ELR (cell line): ENCODE measurements at places on chromosomes 4 and X.

GRCh38 chrX:48696909-48697727 lies 584 bp downstream of the SUV39H1 start:
- peak; percentile 73 for DNase-seq

DNA sequence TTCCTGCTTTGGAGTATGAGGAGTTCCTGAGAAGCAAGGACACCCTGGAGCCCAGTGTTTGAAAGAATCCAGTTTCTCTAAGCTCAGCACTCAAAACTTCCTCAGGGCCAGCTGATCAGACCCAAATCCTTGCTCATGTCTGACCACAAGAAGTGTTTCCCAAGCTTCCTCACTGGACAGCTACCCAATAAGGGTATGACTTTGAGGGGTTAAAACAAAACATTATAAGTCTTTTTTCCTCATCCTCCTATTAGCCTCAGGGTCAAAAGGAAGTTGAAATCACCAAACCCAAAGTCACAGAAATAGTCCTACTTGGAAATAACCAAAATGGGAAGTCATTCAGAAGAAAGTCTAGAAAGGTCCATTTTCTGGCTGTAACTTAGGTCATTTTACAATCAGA lies 13.7 kb downstream of the ZBTB33 start:
- DNase-seq: no peak

- DNase-seq: peak; percentile 14
These were observed 50.4 kb upstream of the PTPN13 start for GRCh38 chr4:86543560-86544309.

DNA sequence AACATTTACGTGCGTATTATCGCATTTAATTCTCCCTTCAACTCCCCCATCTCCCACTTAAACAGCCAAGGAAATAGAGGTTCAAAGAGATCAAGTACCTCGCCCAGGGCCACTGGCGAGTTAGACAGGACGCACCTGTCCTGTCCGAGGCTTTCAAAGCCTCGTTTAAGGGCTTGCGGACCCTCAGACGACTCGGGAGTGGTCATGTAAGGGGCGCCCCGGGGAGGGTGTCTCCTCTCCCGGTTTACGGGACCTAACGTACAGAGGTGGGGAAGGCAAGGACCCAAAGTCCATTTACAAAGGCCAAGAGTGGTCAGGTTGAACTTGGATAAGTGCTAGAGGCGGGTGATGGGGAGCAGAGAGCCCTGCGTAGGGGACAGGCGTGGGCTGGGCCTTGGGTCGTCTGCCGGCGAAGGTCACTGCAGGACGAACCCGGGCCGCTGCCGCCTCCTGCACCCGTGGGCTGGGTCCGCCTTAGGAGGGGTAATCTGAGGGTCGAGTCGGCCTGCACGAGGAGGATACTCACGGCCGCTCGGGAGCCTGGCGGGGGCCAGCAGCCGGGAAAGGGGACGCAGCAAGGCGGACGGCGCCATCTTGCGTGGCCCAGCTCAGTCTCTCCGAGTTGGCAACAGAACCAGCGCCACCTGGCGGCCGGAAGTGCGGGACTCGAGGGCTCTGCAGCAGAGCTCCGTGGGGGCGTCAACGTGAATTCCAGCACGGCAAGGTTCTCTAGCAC lies 5.9 kb upstream of the NAA15 start:
- peak; percentile 93 for DNase-seq

DNA sequence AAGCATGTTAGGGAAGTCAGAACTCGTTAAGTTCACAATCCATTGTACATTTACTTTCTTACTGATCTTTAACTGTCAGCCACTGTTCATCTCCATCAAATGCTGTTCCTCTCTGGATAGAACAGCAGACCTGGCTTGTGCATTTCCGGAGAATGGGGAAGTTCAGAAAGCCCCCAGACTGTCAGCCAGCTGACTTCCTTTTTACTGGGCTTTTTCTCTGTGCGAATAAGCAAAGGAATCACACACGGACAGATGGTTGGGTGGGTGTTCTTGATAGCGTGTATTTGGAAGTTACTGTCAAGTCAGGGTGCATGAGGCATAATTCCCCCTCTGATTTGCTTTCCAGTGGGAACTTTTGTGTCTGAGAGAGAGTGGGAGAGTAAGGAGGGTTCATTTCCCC lies 56.8 kb downstream of the TSPAN7 start:
- no peak for DNase-seq

DNA sequence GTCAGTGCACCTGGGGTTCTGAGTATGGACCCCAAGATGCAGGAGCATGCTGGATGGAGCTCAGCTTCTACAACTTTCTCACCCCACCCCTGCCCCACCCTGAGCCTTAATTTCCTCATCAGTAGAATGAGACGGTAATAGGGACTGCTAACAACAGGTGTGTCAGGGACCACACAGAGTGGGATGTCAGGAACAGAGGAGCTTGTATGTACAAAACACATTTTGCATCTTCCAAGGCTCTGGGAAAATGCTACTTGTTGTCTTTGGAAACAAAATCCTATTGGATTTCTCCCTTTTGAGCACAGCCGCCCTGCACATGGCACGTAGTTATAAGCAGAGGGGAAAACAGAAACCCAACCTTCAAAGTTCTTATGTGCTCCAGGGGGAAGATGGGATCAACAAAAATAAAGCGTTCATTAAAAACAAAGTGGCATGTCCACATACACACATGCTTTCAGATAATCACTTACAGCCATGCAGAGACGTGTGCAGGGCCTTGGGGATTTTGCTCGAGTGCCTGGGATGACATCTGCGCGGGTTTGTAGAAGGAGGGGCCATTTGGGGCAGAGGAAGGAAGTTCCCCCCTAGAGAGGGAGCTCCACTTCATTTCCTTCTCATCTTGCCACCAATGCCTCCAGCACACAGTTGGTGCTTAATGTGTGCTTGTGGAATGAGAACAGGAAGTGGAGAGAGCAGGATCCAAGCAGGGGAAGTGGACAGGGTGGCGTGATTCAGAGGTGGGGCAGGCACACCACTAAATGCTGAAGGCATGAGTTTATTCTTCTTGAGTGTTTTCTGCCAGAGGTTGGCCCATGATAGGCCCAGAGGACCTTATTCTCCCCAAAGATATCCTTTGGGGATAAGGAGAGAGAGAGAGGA lies 138.9 kb downstream of the SMIM20 start:
- no peak for DNase-seq

DNA sequence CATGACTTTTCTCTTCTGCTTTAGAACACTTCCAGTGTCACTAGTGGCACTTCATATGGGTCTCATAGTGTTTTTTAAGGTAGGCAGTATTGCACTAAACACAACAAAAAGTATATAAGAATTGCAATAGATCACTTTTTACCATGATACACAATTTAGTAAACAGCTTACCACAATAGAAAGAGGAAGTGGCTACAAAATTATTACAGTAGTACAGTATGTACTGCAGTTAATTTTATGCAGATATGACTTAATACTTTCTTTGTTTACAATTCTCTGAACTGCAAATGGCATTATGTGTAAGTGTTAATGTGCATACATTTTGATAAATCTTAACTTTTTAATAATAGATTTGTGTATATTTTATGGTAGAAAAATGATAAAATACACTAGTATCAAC lies 157.3 kb downstream of the RRAGB start:
- DNase-seq: no peak

DNA sequence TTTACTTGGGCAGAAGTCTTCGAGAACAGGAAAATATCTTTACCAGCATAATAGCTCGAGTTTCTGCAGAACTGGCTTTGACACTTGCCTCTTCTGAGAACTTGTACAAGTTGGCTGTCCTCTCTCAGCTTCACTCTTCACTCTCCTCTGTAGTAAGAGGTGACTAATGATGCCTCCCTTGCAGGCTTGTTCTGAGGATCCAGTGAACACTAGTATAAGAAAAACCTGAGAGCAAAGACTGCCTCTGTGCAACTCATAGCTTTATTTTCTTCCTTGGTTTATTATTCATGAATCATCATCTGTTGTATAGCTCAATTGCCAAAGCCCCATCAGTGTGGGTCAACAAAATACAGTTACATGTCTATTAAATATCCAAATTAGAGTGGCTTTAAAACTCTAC lies 266.7 kb upstream of the CLNK start:
- DNase-seq: no peak

DNA sequence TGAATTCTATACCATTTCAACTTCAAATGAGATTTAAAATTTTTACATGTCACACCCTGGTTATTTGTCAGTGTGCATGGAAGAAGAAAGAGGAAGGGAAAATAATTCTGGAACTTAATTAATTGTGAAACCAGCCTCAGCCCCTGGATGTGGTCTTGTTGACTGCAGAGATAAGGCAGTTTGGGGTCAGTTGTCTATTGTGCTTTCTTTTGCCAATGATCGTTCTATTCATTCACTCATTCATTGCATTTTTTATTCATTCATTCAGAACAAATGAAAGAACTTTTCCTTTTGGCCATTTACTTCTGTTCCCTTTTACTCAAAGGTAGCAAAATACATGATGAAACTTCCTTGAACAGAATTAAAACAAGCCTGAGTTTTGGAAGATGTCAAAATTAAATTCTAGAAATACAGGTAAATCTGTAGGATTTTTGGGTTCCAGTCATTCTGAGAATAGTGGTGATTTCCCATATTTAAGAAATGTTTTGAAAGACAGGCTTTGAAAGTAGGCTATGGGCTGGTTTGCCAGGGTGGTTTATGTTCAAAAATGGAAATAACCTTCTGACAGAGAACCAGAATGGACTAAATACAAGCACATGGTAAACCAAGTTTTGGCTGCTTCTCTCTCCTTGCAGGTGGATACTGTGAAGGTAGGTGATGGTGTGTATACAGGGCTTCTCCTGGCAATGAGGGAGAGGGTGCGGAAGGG lies 35.7 kb downstream of the PARM1 start:
- DNase-seq: no peak

- DNase-seq: no peak
These were observed 229.9 kb upstream of the CPEB2 start for GRCh38 chr4:14772388-14772787.

- DNase-seq: peak; percentile 93
These were observed 194.8 kb downstream of the CHRDL1 start for GRCh38 chrX:110600745-110601310.

- no peak for DNase-seq
These were observed 7.9 kb downstream of the ARL9 start for GRCh38 chr4:56513517-56513916.

DNA sequence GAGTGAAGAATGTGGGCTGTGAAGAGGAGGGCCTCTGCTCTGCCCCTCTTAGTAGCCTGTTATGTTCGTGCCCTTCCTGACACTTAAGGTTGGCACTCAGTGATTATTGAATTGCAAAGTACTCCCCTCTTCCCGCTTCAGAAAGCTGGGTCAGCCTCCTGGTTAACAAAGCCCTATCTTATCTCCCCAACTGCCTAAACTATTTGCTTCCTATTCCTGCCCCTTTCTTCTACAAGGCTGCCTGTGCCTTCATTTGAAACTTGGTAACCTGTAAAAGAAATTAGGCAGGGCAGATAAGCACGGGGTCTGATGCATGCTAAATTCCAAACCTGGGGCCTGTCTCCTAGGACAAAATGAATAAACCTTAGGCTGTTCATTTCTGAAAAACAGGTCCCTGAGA lies 23.1 kb upstream of the TMEM150C start:
- DNase-seq: no peak

GRCh38 chr4:112704991-112705845 lies 68.3 kb downstream of the LARP7 start:
- peak; percentile 68 for DNase-seq

GRCh38 chr4:110663738-110664444 lies 41.0 kb upstream of the PITX2 start:
- DNase-seq: peak; percentile 82

- no peak for DNase-seq
These were observed 21.9 kb downstream of the RNF128 start for GRCh38 chrX:106748377-106748776.

- no peak for DNase-seq
These were observed 70.7 kb downstream of the RASL11B start for GRCh38 chr4:52932591-52933470.

DNA sequence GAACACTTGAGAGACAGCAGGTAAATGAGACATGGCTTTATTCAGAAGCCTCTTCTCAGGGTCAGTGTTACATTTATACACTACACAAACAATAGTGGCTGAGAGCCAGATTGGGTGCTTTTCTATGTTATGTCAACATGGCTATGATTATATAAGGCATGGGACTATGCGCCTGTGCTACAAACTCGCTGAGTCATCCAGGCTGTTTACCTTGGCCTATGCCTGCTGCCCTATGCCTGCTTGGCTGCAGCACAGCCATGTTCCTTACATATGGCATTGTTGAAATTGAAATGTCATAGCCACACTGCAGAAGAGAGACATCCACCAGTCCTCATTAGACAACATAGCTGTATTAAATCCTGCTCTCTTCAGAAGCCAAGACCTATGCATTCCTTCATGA lies 236.3 kb upstream of the NWD2 start:
- no peak for DNase-seq

- DNase-seq: no peak
These were observed 5.4 kb downstream of the DAPP1 start for GRCh38 chr4:99821918-99822503.

DNA sequence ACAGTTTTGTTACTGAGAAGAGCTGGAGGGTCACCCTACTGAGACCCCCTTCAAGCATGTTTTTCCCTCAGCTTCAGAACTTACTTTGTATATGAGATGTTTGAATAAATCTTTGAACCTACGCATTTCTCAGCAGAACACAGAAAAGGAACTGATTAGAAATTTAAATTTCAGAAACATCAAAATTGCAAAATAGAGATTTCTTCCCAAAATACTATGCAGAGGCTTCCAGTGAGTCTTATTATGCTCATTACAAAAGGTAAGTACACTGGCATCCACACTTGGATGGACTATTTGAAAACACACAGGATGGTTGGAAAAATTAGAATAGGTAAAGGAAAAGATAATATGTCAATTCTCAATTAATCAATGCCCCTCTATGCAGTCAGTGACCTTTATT lies 91.2 kb downstream of the COX7B2 start:
- DNase-seq: no peak

DNA sequence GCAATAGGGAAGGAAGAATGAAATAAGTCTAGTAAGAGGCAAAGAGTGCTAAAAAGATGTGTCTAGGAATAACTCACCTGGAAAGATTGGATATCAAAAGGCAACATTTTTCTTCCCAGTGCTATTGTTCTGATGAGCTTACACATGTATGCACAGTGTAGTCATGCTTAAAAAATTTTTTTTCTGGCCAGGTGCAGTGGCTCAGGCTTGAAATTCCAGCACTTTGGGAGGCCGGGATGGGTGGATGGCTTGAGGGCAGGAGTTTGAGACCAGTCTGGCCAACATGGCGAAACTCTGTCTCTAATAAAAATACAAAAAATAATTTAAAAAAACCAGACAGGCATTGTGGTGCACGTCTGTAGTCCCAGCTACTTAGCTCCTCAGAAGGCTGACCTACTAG lies 795.8 kb upstream of the IGFBP7 start:
- no peak for DNase-seq

- DNase-seq: no peak
These were observed 832 bp upstream of the EVC2 start for GRCh38 chr4:5709207-5709575.
